Tibial nerve (tissue), 4 donors: ENCODE measurements at places on chromosomes 4 and X.
A peak's percentile ranks its signal among the peaks of the same experiment; 100 is the strongest.

- H3K27me3 ChIP-seq, result no peaks in the 10 kb centered on the region
- no peak overlapping the region for H3K4me3 ChIP-seq
- no peak overlapping the region for H3K27ac ChIP-seq
- DNase-seq, result no peak
- no peaks in the 10 kb centered on the region for H3K36me3 ChIP-seq
- H3K4me1 ChIP-seq, result no peaks in the 10 kb centered on the region
Observed at GRCh38 chr4:11488657-11489452, 60.2 kb upstream of the HS3ST1 start.

DNA sequence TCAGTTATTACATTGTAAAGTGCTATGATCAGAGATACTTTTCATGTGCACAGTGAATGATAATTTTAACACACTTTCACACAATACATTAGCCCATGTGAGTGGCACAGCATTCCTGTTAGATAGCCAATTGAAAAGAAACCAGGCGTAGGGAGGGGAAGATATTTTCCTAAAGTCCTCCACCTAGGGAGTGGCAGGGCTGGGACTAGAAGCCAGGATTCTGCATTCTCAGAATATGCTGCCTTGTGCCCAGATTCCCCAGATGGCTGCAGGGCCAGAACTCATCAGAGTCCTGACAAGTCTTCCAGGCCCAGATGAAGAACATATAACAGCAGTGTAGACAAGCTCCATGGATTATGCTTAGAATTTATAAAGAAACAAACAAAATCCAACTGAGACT is 350.2 kb downstream of the AFF2 start:
- H3K4me1 ChIP-seq, result no peaks in the 10 kb centered on the region
- no peaks in the 10 kb centered on the region for H3K27me3 ChIP-seq
- no peak overlapping the region for H3K27ac ChIP-seq
- H3K36me3 ChIP-seq, result no peaks in the 10 kb centered on the region
- DNase-seq, result no peak
- no peak overlapping the region for H3K4me3 ChIP-seq

GRCh38 chr4:64539234-64539849 is 130.1 kb upstream of the TECRL start:
- no peak for DNase-seq
- no peaks in the 10 kb centered on the region for H3K36me3 ChIP-seq
- H3K4me1 ChIP-seq, result no peaks in the 10 kb centered on the region

GRCh38 chrX:76148041-76148665 is 24.7 kb upstream of the PBDC1 start:
- DNase-seq, result no peak
- peak overlapping the region; percentile 71 for H3K27ac ChIP-seq
- H3K4me3 ChIP-seq, result no peak overlapping the region
- H3K4me1 ChIP-seq, result peaks cover 3% of the 10 kb centered on the region

DNA sequence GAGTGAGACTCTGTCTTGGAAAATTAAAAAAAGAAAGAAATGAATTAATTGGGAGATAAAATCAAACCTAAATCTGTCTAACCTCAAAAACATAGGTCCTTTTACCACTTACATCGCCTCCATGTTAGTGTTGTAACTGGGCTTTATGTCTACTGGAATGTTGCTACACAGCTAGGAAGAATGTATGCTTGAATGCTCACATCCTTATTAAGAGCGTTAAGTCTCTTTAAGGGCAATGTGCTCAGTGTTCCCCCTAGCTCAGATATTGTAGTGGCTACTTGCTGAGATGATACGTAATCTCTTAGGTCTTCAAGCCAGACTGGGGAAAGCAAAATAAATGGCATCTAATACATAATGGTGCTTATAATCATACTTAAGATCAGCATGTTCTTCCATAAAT is 1072.8 kb downstream of the PDHA2 start:
- no peaks in the 10 kb centered on the region for H3K36me3 ChIP-seq
- no peaks in the 10 kb centered on the region for H3K4me1 ChIP-seq
- H3K4me3 ChIP-seq, result no peak overlapping the region
- H3K27me3 ChIP-seq, result no peaks in the 10 kb centered on the region
- DNase-seq, result no peak

DNA sequence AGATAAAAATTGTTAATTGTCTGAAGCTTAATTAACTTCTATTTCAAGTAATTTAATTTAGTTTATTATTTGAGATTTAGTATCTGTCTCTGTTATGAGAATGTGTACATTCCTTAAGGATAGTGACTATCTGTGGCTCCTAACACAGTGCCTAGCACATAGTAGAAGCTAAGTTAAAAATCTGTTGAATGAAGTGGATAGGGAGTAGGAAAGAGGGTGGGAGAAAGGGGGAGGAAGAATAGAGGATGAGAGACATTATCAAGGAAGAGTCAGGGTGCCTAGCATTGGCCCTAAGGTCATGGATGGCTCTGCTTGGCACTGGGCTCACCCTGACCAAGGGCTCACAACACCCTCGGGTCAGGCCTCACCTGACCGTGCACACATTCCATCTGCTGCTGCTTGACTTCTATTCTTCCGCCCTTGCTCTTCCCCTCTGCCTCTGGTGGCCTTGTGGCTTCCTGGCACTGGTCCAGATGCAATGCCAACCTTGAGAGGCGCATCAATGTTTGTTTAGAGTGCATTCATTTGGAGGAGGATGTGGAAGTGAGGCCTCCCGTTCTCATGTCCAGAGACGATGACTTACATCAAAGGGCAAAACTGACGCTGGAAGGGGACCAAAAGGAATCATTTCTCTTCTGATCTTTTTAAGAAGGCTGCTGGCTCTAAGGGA is 42.3 kb downstream of the TRIM2 start:
- no peaks in the 10 kb centered on the region for H3K4me1 ChIP-seq
- no peak overlapping the region for H3K4me3 ChIP-seq
- no peaks in the 10 kb centered on the region for H3K36me3 ChIP-seq
- no peak overlapping the region for H3K27ac ChIP-seq
- H3K27me3 ChIP-seq, result no peaks in the 10 kb centered on the region
- no peak for DNase-seq

DNA sequence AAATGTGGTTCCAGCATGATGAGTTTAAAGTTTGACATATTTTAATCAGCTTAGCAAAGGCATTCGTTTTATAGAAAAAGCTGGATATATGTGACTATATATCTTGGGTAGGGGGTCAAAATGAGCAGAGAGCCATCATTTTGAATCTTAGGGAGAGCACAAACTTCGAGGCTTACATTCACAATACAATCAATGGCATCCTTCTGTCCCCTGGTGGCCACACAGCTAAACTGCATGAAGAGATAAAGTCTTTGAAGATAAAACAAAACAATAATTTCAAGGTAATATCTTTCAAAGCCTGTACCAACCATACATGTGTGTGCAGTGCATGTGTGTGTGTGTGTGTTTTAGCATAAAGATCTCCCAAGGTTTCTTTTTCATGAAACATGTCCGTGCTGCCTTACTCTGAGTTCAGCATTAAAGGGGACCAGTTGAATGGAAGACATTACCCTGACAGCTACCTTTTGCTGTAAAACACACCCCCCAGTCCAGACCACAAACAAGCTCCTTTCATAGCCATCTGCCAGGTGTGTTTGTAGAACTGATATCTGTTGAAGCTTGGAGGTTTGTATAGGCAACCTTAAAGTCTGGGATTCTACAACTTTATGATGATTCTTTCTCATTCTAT is 22.0 kb downstream of the DYNLT3 start:
- peak; percentile 60 for DNase-seq
- H3K4me3 ChIP-seq, result no peak overlapping the region
- H3K27ac ChIP-seq, result no peak overlapping the region
- H3K27me3 ChIP-seq, result no peaks in the 10 kb centered on the region
- H3K36me3 ChIP-seq, result no peaks in the 10 kb centered on the region
- peaks cover 5% of the 10 kb centered on the region for H3K4me1 ChIP-seq

GRCh38 chr4:86957215-86957614 is 22.4 kb downstream of the AFF1 start:
- no peak for DNase-seq
- peaks cover 4% of the 10 kb centered on the region for H3K36me3 ChIP-seq
- H3K27me3 ChIP-seq, result no peaks in the 10 kb centered on the region
- no peak overlapping the region for H3K27ac ChIP-seq
- H3K4me1 ChIP-seq, result peaks cover 10% of the 10 kb centered on the region

DNA sequence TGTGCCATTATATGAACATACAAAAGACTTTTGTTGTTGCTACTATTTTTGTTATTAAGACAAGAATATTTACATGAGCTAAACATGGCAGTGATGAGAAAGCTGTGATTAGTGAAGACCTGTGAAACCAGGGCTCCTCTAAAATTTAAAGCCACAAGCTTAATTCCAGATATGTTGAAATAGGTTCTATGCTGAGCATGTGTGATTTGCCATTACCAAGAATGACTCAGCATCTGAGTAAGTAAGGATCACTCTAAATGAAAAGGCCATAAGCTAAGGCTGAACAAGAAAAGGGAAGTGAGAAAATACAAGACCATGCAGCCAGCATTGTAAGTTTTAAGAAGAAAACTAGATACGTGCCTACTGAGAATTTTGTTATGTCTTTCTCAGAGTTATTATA is 75.9 kb upstream of the CAMK2D start:
- H3K27ac ChIP-seq, result peak overlapping the region; percentile 2
- no peaks in the 10 kb centered on the region for H3K27me3 ChIP-seq
- no peak overlapping the region for H3K4me3 ChIP-seq
- H3K36me3 ChIP-seq, result no peaks in the 10 kb centered on the region

DNA sequence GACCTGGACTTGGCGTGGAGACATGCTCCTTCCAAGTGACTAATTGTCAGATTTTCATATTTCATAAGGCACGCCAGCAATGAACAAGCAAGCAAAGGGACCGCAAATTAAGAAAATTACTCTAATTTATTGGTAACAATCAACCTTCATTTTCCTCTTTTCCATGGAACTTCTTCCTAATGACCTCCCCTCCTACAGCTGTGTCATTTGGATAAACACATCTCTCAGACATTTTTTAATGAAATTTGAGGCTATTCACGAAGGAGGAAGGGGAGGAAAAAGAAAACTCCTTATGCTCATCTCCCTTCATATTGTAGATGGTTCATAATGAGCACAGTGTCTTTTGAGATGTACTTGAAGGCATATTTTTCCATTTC is 38.6 kb upstream of the TLR3 start:
- H3K27me3 ChIP-seq, result no peaks in the 10 kb centered on the region
- no peaks in the 10 kb centered on the region for H3K36me3 ChIP-seq
- H3K27ac ChIP-seq, result peak overlapping the region; percentile 26

DNA sequence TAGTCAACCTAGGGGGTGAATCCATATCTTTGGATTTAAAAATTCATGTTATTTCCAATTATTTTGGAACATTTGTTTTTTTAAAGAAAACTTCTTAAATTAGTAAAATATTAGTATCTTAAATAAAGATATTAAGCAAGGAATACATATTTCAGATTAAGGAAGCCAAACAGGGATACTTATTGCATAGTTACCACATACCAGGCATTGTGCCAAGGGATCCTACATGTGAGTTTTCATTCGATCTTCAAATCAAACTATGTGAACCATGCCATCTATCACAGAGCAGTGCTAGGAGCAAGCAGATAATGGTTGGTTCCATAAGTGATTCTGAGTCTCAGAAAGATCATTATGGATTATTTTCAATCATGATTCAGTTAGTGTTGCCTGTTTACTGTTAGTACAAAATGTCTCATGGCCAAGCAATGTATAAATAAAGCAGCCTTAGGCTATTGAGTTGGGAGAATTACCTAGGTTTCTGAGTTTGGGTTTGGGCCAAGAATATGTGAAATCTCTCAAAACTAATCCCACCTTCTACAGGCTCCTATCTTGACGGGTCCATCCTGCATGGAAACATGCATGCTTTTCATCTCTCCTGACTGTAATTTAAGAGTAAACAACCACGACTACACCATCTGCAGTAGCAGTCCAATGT is 176.7 kb downstream of the NPFFR2 start:
- H3K36me3 ChIP-seq, result no peaks in the 10 kb centered on the region
- no peak for DNase-seq
- H3K4me3 ChIP-seq, result no peak overlapping the region
- no peak overlapping the region for H3K27ac ChIP-seq
- no peaks in the 10 kb centered on the region for H3K4me1 ChIP-seq
- no peaks in the 10 kb centered on the region for H3K27me3 ChIP-seq

- H3K27ac ChIP-seq, result no peak overlapping the region
- H3K4me1 ChIP-seq, result no peaks in the 10 kb centered on the region
- no peak for DNase-seq
- H3K36me3 ChIP-seq, result no peaks in the 10 kb centered on the region
- no peak overlapping the region for H3K4me3 ChIP-seq
- no peaks in the 10 kb centered on the region for H3K27me3 ChIP-seq
Observed at GRCh38 chrX:22803353-22803752, 196.4 kb upstream of the DDX53 start.

DNA sequence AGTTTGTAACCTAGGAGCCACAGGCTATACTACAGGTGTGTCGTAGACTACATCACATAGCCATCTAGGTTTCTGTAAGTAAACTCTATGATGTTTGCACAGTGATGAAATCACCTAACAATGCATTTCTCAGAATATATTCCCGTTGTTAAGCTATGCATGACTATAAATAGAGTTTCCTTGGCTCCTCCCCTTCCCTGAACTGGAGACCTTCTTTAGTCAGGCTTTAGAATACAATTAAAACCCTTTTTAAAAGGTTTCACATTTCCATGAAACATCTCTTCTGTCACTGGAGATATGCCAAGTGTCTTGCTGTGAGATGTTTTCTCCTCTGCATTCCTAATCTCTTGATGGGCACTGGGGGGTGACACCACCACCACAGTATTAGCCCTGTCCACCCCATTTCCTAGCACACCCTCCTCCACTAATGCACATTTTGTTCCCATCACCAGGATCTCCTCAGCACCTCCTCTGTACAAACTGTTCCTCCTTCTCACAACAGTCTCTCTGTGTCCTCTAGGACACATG is 334.6 kb upstream of the CPEB2 start:
- no peak for DNase-seq
- H3K4me1 ChIP-seq, result no peaks in the 10 kb centered on the region
- no peak overlapping the region for H3K27ac ChIP-seq
- H3K4me3 ChIP-seq, result no peak overlapping the region
- H3K36me3 ChIP-seq, result no peaks in the 10 kb centered on the region

GRCh38 chr4:116881077-116881476 is 204.3 kb downstream of the TRAM1L1 start:
- no peaks in the 10 kb centered on the region for H3K4me1 ChIP-seq
- H3K36me3 ChIP-seq, result no peaks in the 10 kb centered on the region
- H3K4me3 ChIP-seq, result no peak overlapping the region
- no peak overlapping the region for H3K27ac ChIP-seq

- no peaks in the 10 kb centered on the region for H3K36me3 ChIP-seq
- no peak overlapping the region for H3K4me3 ChIP-seq
- H3K27ac ChIP-seq, result no peak overlapping the region
- H3K27me3 ChIP-seq, result no peaks in the 10 kb centered on the region
Observed at GRCh38 chr4:159204566-159204965, 101.7 kb downstream of the RAPGEF2 start.

DNA sequence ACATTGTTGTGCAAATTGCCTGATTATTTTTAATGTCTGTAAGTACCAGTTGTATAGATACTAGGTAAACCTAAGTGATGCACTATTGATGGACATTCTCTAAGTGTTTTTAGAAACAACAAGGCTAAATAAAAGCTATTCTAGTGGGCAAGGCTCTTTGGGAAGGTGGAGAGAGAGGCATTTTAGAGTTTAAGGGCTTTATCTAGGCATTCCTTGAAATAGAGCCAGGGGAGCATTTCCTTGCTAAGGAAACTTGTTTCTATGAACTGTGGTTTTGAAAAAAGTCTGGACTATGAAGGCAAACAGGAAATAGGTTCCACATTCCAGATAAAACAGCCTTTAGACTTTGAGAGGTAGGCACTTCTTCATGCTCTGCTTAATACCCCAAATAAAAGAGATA is 23.8 kb downstream of the BMX start:
- no peaks in the 10 kb centered on the region for H3K27me3 ChIP-seq
- no peaks in the 10 kb centered on the region for H3K4me1 ChIP-seq
- no peaks in the 10 kb centered on the region for H3K36me3 ChIP-seq
- no peak overlapping the region for H3K4me3 ChIP-seq
- DNase-seq, result no peak
